ENCODE measurements at places on chromosomes 7 and 10.

DNA sequence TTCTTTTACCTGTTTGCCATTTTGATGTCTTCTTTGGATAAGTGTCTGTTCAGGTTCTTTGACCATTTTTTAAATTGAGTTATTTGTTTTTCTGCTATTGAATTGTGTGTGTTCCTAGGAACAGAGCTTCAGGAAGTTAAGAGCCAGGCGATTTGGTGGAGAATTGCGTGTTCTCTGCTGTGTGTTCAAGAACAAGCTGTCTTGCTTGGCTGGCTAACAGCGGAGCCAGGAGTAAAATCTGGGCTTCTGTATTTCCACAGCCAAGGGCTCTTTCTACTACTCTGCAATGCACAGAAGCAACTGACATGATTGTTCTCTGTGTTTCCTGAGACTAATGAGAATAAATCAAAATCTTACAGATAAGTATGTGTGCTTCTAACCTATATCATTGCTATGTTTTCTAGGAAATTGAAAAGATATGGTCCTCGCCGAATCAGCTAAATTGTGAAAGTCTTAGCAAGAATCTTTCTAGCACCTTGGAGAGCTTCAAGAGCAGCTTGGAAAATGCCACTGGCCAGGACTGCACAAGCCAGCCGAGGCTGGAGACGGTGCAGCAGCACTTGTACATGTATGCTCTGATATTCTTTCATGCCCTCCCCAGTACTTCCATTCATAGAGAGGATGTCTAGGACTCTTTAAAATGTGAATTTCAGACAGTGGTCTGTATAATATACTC lies 124.2 kb downstream of the ABCA13 start:
- DNase-seq = no peak

DNA sequence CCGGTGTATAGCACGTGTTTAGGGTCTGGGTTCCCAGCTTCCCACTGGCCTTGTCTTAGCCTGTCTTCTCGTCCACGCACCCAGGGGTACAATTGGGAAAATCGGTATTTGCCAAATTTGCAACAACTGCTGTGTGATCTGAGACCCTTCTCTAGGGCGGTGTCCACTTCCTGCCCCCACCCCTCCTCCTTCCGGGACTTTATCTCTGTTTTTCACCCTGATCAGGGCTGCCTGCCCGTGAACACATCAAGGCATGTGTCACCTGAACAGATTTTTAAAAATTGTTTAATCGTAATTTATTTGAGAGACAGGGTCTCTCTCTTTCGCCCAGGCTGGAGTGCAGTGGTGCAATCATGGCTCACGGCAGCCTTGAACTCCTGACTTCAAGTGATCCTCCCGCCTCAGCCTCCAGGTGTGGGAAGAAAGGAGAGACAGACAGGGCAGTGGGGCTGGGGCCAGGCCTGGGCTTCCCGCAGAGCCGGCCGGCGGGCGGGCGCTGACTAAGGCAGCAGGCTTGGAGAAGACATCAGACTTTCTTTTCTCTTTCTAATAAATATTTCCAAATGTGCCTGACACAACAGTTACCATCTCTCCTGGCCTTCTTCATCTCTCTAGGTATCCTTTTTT lies 27.5 kb downstream of the ELFN1 start:
- DNase-seq = no peak

- no peak for DNase-seq
Observed at GRCh38 chr7:120421151-120421651, 148.2 kb downstream of the KCND2 start.

DNA sequence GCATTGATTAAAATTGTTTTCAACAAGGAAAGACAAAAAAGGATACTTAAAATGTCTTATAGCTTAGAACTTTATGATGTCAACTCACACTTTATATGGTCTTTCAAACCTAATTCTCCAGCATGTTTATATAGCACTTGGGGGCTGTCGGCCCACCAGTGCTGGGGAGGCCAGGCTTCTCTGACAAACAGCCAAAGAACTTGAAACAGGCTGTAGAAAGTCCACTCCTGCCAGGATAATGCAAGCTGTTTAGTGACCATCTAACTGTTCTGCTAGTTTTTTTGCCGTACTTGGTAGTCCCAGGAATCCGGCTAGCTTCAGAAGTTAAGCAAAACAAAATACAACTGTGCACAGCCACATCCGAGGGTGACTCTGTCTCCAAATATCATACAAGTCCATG lies 13.6 kb upstream of the SOSTDC1 start:
- no peak for DNase-seq

DNA sequence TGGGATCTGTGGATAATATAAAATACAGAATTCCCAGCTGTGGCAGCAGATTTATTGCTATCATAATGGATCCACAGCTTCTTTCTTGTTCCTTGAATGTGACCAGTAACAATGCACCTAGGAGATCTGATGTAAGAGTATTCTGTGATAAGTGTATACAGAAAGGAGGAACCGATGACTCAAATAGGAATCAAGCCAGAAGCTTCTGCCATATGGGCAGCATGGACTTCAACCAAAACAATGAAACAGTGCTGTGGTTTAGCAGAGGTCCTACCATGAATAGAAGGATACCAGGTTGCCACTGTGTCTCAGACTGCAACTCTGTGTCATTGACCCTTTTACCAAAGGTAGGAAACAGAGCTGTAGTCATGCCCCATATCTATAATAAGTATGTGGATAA lies 81.8 kb downstream of the PTPRZ1 start:
- no peak for DNase-seq

GRCh38 chr7:142916508-142916907 lies 17.0 kb downstream of the TRPV5 start:
- DNase-seq = no peak

- no peak for DNase-seq
Observed at GRCh38 chr7:111113263-111114017, 22.5 kb downstream of the LRRN3 start.

DNA sequence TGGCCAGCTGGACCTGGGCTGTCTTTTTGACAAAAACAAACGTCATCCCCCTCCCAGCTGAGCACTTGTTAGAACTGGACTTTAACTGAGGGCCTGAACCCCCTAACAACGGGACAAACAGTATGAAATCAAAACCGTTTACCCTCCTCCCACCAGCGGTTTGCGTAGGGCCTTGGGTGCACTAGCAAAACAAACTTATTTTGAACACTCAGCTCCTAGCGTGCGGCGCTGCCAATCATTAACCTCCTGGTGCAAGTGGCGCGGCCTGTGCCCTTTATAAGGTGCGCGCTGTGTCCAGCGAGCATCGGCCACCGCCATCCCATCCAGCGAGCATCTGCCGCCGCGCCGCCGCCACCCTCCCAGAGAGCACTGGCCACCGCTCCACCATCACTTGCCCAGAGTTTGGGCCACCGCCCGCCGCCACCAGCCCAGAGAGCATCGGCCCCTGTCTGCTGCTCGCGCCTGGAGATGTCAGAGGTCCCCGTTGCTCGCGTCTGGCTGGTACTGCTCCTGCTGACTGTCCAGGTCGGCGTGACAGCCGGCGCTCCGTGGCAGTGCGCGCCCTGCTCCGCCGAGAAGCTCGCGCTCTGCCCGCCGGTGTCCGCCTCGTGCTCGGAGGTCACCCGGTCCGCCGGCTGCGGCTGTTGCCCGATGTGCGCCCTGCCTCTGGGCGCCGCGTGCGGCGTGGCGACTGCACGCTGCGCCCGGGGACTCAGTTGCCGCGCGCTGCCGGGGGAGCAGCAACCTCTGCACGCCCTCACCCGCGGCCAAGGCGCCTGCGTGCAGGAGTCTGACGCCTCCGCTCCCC lies at the start of gene IGFBP1:
Gene IGFBP1 (plus strand): TSS at position 304 of the 808 bp plus-strand sequence. CDS start 165 bp downstream, at position 469.
- DNase-seq = no peak

DNA sequence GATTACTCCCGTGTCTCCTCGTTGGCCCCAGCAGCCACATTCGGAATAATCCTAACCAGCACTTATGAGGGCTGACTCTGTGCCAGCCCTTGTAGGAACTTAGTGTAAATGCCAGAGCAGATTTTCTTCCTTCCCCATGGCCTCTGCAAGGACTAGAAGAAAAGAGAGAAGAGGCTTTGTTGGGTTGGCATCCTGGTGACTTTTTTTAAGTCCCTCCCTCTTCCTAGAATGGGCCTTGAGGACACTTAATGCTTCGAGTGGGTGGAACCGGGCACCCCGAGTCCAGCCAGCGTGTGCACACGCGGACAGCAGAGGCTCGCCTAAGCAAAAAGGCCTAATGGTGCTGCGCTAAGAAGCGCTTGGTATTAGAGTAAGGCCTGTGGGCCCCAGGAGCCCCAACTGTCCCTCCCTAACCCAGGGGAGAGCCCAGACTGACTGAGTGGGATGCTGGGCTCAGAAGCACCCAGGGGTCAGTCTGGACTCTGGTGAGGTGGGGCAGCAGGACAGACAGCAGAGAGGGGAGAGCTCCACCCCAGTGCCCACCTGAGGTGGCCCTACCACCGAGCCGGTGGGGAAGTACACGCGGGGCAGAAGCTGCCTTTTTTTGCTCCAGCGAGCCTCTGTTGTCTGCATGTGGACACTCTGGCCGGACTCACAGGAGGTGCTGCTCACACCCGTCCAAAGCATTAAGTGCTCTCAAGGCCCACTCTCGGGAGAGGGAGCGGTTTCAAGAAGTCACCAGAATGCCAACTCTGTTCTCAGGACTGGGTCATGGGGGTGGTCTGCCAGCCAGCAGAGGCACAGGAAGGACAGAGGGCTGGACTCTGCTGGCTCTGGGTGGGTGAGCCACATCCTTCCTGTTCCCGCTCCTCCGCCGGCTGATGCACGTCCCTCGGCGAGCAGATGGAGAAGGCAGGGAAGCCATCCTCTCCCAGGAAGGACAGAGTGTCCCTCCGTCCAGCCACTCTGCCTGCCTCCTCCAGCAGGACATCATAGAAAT lies 12.5 kb downstream of the ITPRIP start:
- no peak for DNase-seq

DNA sequence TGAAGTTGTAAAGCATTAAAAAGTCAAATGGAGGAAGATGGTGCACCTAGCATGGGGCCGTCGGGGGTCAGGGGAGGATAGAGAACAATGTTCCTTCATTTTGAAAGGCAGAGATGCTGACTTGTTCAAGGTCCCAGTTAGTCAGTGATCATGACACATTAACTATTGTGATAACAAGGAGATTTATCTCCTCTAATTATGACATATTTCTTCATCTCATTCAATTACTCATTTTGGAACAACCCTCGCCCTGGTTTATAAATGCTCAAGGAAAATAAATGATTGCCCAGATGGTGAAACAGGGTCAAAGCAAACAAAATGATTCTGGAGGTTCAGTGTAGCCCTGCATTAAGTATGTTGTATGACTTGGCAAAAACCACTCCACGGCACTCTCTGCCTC lies 106.2 kb downstream of the ITIH5 start:
- no peak for DNase-seq
